ENCODE measurements at places on chromosomes 2 and 18. TPM values are rescaled to one million over a fixed set of nuclear protein-coding genes. Genes with fewer than 3 reads are reported as not detected.

The CDH20 gene
- polyA plus RNA-seq: 3.3 TPM

The RAB31 gene
- polyA plus RNA-seq: 29.4 TPM

The NEB gene
- polyA plus RNA-seq: 30.6 TPM

The DSC3 gene
- 2.5 TPM for polyA plus RNA-seq

The CFC1 gene
- polyA plus RNA-seq: not detected

The MAPK4 gene
- polyA plus RNA-seq: 8.9 TPM

The BOLL gene
- 0.22 TPM for polyA plus RNA-seq

The MIB1 gene
- polyA plus RNA-seq: 78.9 TPM

The NEU2 gene
- not detected for polyA plus RNA-seq

The SCG2 gene
- 0.75 TPM for polyA plus RNA-seq

The WIPF1 gene
- polyA plus RNA-seq: 26.8 TPM

The SEMA4F gene
- polyA plus RNA-seq: 6.3 TPM

The SKOR2 gene
- not detected for polyA plus RNA-seq

The ATF2 gene
- polyA plus RNA-seq: 75.5 TPM

The FTCDNL1 gene
- polyA plus RNA-seq: 1.2 TPM

The GPC1 gene
- 28.1 TPM for polyA plus RNA-seq

The HAAO gene
- polyA plus RNA-seq: 38.9 TPM

The KCNJ3 gene
- 8.6 TPM for polyA plus RNA-seq

The EMILIN2 gene
- 11.8 TPM for polyA plus RNA-seq

The HRH4 gene
- 0.17 TPM for polyA plus RNA-seq

The OTOS gene
- polyA plus RNA-seq: not detected

The ATOH8 gene
- polyA plus RNA-seq: 10.3 TPM

The HOXD13 gene
- polyA plus RNA-seq: 0.20 TPM

The GBX2 gene
- 0.52 TPM for polyA plus RNA-seq

The CERKL gene
- 20.3 TPM for polyA plus RNA-seq

The FSHR gene
- not detected for polyA plus RNA-seq

The SNRNP27 gene
- 74.1 TPM for polyA plus RNA-seq

Measured in left kidney (tissue), 8 donors.